ENCODE measurements at places on chromosomes 1 and 21. TPM values are rescaled to one million over a fixed set of nuclear protein-coding genes. Genes with fewer than 3 reads are reported as not detected.

Gene RGSL1
- total RNA-seq = not detected

Gene GBP6
- total RNA-seq = 0.81 TPM

Gene AMY1B
- not detected for total RNA-seq

GRCh38 chr1:203550846-203551245, 56.9 kb downstream of the OPTC start:
- H3K27ac ChIP-seq = no peak overlapping the region
- no peak overlapping the region for H3K4me3 ChIP-seq
- H3K27me3 ChIP-seq = peaks cover 2% of the 10 kb centered on the region
- no peak for DNase-seq
- no peaks in the 10 kb centered on the region for H3K4me1 ChIP-seq
- H3K36me3 ChIP-seq = no peaks in the 10 kb centered on the region

Gene KIF1B
- 16.8 TPM for total RNA-seq

Gene SYTL1
- total RNA-seq = 30.4 TPM

Gene FMO1
- not detected for total RNA-seq

GRCh38 chr1:151504252-151504651, 6.9 kb upstream of the CGN start:
- no peaks in the 10 kb centered on the region for H3K4me1 ChIP-seq
- H3K27ac ChIP-seq = no peak overlapping the region

DNA sequence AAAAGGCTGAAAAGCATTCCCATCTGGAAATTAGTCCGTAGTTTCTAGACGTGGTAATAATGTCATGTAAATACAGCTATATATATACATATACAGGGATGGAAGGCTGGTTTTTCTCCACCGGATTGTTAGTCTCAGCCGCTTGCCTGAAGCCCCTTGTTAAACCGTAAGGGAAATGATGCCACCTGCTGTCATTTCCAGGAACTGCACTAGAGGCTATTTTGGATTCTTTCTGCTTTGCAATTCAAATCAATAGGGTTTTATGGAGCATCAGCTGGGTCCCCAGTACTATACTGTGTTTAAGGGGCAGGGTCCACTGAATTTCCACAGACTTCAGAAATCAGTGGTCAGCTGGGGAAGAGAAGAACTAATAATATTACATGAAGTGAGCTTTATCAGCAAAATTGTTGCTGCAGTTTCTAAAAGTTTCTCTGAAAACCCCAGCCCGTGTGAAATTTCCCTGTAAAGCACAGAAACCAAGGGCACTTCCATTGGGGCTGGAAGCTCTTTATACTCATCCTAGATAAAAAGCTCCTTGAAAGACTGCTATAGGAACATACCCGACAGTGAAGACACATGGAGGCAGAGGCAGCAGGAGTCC, 33.8 kb upstream of the MPZL1 start:
- peaks cover 19% of the 10 kb centered on the region for H3K4me1 ChIP-seq
- H3K36me3 ChIP-seq = peaks cover 39% of the 10 kb centered on the region
- no peak overlapping the region for H3K4me3 ChIP-seq
- DNase-seq = peak; percentile 81
- peak overlapping the region; percentile 76 for H3K27ac ChIP-seq

- H3K27ac ChIP-seq = no peak overlapping the region
- peaks cover 4% of the 10 kb centered on the region for H3K27me3 ChIP-seq
- no peak for DNase-seq
- H3K4me1 ChIP-seq = no peaks in the 10 kb centered on the region
- H3K36me3 ChIP-seq = no peaks in the 10 kb centered on the region
- no peak overlapping the region for H3K4me3 ChIP-seq
These were observed 17.0 kb downstream of the PAPPA2 start for GRCh38 chr1:176479971-176480370.

GRCh38 chr1:41435570-41436178, 48.8 kb downstream of the EDN2 start:
- peaks cover 29% of the 10 kb centered on the region for H3K27me3 ChIP-seq
- no peaks in the 10 kb centered on the region for H3K4me1 ChIP-seq
- no peaks in the 10 kb centered on the region for H3K36me3 ChIP-seq
- H3K4me3 ChIP-seq = no peak overlapping the region
- no peak for DNase-seq
- H3K27ac ChIP-seq = no peak overlapping the region

DNA sequence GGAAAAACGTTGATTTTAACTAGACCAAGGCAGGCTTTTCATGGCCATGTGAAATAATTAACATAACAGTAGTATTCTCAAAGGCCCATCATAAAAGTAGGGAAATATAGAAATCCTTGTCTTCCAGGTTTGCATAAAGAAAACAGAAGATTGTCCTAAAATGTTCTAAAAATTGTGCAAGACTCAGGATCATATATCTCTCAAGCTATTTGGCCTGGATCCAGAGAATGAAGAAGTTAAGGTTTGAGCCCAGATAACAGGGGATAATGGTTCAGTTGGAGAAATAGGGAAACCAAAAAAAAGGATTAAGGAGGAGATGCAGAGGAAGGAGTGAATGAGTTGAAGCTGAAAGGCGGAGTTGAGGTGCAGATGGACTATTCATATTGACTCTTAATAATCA, 555.5 kb upstream of the NR5A2 start:
- H3K36me3 ChIP-seq = no peaks in the 10 kb centered on the region
- DNase-seq = no peak
- H3K4me1 ChIP-seq = no peaks in the 10 kb centered on the region
- no peak overlapping the region for H3K27ac ChIP-seq

DNA sequence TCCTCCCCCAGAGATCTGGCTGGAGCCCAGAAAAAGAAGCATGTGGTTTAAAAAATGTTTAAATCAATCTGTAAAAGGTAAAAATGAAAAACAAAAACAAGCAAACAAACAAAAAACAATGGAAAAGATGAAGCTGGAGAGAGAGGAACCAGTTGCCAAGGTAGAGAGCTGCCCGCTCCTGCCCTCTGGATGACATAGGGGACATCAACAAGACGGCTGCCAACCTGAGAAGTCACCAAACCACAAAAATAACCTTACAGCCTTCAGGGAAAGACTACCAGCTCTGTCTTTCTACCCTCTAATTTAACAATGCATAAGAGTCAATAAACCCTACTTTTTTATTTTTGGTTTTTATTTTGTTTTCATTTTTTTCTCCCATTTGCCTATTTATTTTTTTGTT, 8.5 kb upstream of the IPO9 start:
- DNase-seq = no peak
- H3K27me3 ChIP-seq = no peaks in the 10 kb centered on the region
- no peaks in the 10 kb centered on the region for H3K4me1 ChIP-seq
- no peak overlapping the region for H3K4me3 ChIP-seq

DNA sequence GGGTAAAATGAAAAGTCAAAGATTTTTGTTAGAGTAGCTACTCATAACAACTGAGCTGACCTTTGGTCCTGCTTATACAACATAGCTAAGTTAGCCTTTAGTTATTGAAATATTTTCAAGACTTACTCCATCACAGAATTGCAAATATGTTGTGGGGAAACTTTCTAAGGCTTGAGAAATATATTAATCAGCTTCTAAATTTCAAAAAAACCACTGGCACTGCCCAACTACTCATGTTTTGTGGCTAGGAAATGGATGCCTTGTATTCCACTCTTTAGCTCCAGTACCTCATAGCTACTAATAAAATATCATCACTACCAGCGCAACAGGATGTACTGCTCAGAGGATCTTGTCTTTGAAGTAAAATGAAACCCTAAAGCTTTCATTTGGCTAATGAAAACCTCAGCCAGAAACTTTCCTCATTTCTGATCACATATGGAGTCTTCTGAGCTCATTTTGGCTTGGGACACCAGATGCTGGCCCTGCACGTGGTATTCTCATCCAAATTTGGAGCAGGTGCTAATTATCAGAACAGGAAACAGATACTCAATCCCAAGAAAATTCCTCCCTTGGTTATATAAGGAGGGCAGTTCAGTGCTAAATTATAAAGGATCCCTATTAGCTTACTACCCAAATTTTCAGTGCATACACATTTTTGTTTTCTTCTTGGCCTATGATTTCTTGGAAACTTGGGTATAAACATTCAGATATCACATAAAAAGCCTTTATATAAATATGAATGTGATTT, 690.7 kb downstream of the ADGRL2 start:
- no peak overlapping the region for H3K4me3 ChIP-seq
- H3K4me1 ChIP-seq = no peaks in the 10 kb centered on the region
- H3K27me3 ChIP-seq = no peaks in the 10 kb centered on the region
- H3K27ac ChIP-seq = no peak overlapping the region
- H3K36me3 ChIP-seq = no peaks in the 10 kb centered on the region
- no peak for DNase-seq

Gene CELA2A
- not detected for total RNA-seq

Gene FCRL4
- total RNA-seq = not detected

Gene RNU1-3
- 1,390 TPM for total RNA-seq

Gene CYYR1
- total RNA-seq = not detected

GRCh38 chr1:245054105-245054504, 100.7 kb upstream of the KIF26B start:
- H3K4me1 ChIP-seq = peaks cover 12% of the 10 kb centered on the region
- H3K36me3 ChIP-seq = no peaks in the 10 kb centered on the region
- peaks cover 11% of the 10 kb centered on the region for H3K27me3 ChIP-seq
- H3K4me3 ChIP-seq = no peak overlapping the region

DNA sequence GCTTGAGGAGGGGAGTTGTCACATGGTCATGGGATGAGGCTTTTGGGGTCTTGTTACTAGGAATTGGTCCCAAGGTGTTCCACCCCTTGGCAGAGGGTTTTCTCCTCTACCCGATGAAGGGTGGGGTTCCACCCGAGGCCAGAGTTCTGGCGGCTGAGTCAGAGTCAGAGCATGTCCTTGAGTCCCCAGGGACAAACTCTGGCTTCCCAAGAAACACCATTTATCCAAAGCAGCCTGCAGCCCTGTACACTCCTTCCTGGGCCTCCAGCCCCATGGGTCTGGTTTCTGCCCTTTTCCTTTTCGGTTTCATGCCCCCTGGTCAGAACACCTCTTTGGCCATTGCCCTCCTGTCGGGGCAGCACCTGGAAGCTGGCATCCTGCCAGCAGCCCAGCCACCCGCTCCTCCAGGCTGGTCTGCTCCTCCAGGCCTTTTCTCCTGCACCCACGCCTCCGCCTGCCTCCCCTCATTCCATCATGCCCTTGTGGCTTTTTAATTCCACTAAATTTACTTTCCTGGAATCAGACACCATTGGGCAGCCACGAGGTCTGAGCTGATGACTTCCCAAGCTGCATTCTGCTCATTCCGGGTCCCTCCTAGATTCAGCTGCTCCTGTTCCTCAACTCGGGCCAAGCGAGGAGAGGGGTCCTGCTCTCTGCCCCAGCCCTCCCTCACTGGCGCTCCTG, 301.7 kb upstream of the VAMP3 start:
- no peak for DNase-seq
- no peaks in the 10 kb centered on the region for H3K36me3 ChIP-seq
- peaks cover 1% of the 10 kb centered on the region for H3K27me3 ChIP-seq
- no peak overlapping the region for H3K27ac ChIP-seq

DNA sequence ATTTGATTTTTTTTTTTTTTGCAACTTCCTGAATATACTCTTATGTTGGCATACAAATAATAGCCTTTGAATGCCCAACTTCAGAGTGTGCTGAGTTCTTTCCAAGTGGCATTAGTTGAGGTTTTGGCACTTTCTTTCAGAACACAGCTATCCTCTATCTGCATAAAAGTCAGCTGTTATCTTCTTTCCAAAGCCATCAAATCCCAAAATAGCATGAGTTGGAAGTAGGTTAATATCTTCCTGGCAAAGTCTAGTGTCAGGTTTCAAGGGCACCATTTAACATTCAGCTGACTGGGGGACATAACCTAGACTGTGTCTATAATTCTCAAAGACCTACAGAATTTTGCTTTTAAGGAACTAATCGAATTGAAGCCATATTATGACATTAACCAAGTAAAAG, 223.9 kb downstream of the PLPP3 start:
- H3K4me1 ChIP-seq = no peaks in the 10 kb centered on the region
- H3K27ac ChIP-seq = no peak overlapping the region
- no peak for DNase-seq
- H3K36me3 ChIP-seq = no peaks in the 10 kb centered on the region
- H3K27me3 ChIP-seq = peaks cover 2% of the 10 kb centered on the region

- peaks cover 11% of the 10 kb centered on the region for H3K4me1 ChIP-seq
- DNase-seq = no peak
- no peak overlapping the region for H3K4me3 ChIP-seq
- no peaks in the 10 kb centered on the region for H3K27me3 ChIP-seq
- H3K27ac ChIP-seq = no peak overlapping the region
These were observed 35.7 kb downstream of the TTC39A start for GRCh38 chr1:51294566-51295184.

DNA sequence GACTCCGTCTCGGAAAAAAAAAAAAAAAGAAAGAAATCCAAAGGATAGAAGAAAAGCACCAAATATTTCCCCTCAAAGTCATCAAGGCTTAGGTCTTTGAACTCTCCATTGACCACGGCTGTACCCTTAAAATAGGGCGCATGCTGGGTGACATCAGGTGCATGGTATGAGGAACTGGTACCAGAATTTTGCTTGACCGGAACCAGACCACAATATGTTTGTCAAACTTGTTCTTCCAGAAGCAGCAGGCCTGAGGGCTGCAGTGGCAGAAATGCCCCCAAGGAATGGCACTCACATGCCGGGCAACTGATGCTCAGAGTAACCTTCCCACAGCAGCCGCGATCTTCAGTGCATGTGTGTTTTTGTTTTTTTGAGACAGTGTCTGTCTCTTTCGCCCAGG, 21.0 kb downstream of the RCC1 start:
- no peaks in the 10 kb centered on the region for H3K27me3 ChIP-seq
- no peak overlapping the region for H3K27ac ChIP-seq
- H3K4me1 ChIP-seq = no peaks in the 10 kb centered on the region
- no peak for DNase-seq
- H3K36me3 ChIP-seq = peaks cover 22% of the 10 kb centered on the region
- no peak overlapping the region for H3K4me3 ChIP-seq

DNA sequence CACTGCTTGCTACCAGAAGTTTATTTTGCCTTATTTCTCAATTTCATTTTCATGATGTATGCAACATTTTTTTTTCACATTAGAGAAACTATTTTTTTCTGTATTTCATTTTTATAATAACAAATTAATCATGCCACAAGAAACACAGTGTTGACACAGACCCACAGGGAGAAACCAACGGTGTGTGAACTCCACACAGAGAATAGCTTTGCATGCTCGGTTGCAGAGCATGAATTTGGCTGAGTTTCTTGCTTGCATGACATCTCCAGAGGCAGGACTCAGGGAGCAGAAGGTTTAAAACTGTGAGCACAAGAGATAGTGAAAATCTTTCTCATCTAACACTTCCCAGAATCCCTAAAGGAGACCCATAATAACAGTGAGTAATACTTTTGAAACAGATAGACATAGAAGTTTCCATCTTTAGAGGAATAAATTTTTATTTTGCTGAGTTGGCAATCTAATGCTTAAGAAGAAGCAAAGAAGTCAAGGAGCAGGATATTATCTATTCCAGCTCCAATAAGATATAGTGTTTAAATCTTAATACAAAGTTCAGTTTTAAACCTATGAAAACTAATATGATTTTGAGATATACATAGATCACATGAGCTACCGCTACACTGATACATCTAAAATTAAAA, 890.9 kb downstream of the MRPL39 start:
- H3K27me3 ChIP-seq = no peaks in the 10 kb centered on the region
- H3K4me3 ChIP-seq = no peak overlapping the region
- H3K4me1 ChIP-seq = no peaks in the 10 kb centered on the region
- no peak for DNase-seq
- H3K27ac ChIP-seq = no peak overlapping the region
